Activated gamma-delta T cell treated with Interleukin-2 at 50 U/mL for 16 hours (primary cell): ENCODE measurements at places on chromosomes 7 and 10.

DNA sequence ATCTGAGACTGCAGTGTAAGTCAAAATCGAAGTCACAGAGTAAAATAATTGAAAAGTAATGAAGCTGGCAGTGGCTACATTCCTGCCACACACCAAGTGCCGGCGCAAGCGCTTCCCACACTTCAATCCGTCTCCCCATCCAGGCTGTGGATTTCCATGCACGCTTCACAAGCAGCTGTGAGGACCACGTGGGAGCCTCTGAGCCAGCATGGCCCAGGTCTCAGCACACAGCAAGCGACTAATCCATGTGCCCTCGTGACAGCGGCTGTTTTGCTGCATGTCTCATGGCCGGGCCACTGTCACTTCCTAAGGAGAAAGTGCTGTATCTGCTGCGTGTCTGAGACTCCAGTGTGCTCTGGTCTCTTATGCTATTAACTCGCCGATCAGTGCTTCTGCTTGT, 566.9 kb downstream of the DNAJB6 start:
- DNase-seq = no peak

DNA sequence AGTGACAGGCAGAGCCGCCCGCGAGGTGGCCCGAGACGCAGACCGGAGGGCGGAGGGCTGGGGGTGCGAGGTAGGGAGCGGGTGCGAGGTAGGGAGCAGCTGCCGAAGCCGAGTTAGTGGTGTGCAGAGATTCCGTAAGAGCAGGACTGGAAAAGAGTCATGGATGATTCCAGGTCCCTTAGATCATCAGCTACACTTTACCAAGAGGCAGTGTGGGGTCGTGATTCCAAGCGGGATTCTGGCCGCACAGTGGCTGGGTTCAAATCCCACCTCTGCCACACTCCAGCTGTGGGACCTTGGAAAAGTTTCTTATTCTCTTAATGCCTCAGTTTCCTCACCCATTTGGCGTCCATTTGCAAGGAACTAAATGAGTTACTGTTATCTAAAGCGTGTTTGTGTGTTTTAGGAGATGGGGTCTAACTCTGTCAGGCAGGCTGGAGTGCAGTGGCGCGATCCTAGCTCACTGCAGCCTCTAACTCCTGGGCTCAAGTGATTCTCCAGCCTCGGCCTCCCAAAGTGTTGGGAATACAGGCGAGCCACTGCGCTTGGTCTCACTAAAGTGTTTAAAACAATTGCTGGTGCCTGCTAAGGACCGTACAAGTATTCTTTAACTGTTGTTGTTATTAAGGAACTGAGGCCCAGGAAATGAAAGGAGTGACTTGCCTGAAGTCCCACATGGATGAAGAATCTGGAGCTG, 1.1 kb downstream of the NDUFB2 start:
- DNase-seq = no peak

DNA sequence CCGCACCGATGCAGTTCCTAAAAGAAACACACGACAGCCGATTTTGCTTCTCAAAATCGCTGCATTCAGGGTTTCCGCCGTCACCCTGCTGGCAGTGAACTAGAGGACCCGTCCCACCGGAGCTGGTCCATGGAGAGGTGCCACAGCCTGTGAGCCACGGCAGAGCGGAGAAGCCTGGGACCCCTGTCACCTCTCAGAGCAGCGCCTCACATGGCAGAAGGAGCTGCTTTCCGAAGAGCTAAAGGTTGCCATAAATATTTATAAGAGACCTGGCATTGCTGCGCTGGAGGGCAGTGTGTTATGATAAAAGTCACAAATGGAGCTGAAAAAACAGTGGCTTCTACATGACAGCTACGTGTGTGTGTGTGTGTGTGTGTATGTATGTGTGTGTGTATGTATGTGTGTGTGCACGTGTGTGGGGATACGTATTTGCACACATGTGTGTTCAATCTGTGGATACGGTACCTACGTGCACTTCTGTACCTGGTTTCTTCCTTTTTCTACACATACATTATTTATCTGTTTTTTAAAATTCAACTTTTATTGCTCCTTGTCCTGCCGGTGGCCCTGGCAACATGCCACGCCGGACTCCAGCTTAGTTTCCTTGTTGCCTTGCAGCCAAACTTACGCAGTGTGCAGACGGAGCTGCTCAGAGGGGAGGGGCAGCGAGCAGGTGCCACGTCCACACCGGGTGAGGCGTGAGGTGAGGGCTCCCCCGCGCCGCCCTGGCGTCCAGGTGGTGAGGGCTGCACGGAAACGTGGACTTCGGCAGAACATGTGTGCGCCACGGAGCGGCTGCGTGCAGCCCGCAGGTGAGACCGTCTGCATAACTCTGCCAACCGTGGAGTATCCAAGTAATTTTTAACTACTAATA, 115.2 kb upstream of the PITRM1 start:
- DNase-seq = no peak

DNA sequence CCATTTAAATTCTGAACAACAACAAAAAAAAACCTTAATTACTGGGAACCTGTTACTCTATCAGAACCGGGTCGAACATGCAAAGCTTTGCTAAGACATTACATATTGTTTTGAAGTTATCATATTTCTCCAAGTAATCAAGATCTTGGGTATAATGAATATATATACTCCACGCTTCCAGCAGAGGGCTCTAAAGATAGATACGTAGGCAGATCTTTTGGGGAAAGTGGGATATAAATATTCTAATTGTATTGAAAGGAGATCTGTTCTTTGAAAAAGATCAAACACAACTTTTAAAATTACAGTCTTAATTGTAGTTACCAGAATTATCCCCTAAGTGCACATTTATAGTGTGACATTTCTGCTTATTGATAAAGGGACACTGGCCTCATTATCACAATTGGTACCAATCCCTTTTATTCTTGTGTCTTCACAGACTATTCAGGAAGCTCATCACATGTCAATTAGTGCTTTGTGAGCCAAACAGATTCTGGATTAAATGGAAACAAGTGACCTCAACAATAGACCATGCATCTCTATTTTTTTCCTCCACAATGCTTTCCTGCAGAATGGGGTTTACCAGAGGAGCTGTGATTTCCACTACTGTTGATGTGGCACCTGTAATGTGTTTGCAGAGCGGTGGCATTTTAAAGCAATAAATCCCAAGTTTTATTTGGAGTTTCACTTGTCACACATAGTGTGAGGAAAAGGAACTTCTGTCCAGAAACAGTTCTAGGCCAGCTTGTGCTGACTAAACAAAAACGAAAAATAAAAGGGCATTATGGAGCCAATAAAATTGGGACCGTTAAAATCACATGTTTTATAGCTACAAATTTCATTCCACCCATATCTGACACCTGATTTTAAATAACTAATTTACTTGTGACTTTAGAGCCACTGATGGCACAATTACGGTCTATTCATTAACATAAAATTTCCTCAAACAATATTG, 122.4 kb downstream of the CTTNBP2 start:
- no peak for DNase-seq

GRCh38 chr10:97647556-97647955, 7.1 kb downstream of the PI4K2A start:
- no peak for DNase-seq

DNA sequence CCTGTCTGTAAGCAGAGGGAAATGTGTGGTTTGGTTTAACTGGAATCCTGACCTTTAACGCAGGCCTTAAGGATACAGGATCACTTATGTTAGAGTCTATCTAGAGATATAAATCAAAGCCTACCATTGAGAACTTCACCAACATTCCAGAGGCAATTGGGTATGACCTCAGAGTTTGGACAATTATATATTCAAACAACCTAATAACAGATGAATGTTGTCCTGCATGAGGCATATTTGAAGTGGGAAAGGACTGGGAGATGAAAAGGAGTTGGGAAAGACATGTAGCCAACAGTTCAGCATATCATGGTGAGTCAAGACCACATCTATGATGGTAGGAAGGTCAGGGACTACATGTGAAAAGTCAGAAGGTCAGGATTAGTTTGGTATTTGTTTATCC, 274.2 kb downstream of the DOCK4 start:
- DNase-seq = no peak

DNA sequence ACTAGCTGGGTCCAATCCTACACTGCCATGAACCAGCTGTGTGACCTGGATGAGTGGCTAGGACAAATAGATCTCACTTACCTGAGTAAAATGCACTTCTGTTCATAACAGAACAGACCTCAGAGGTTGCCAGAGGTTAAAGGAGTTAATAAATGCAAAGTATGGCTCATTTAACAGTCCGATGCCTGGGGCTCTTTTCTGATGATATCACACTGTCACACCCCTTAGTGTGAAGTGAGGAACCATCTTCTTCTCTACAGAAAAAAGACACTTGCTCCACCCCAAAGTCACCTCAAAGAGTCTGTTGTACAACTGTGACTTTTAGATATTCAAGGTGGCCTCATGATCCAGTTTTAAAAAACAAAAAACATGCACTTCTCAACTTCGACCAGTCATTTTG, 21.5 kb upstream of the TARP start:
- no peak for DNase-seq

- DNase-seq = no peak
Observed at GRCh38 chr7:27636326-27637006, 26.2 kb downstream of the HIBADH start.

DNA sequence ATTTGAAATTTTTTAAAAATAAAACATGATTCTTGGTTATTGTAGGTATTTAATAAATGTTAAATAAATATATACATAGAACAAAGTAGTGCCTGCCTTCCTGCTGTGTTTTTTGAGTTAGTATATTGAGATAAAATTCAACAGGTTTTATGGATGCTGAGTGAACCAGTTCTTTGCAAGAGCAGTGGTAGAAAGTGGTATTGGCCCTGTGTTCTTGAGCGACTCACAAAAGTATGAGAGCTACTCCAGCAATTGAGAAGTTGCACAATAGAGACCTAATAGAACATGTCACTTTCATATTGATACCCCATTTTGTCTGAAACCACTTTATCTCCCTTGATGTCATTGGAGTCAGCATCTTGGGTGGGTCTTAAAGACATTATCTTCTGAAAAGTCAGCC, 32.6 kb upstream of the GJD4 start:
- no peak for DNase-seq

- no peak for DNase-seq
Observed at GRCh38 chr7:151070574-151070960, 10.0 kb downstream of the FASTK start.

- DNase-seq = peak; percentile 89
Observed at GRCh38 chr7:2353936-2354185, 766 bp upstream of the EIF3B start.

DNA sequence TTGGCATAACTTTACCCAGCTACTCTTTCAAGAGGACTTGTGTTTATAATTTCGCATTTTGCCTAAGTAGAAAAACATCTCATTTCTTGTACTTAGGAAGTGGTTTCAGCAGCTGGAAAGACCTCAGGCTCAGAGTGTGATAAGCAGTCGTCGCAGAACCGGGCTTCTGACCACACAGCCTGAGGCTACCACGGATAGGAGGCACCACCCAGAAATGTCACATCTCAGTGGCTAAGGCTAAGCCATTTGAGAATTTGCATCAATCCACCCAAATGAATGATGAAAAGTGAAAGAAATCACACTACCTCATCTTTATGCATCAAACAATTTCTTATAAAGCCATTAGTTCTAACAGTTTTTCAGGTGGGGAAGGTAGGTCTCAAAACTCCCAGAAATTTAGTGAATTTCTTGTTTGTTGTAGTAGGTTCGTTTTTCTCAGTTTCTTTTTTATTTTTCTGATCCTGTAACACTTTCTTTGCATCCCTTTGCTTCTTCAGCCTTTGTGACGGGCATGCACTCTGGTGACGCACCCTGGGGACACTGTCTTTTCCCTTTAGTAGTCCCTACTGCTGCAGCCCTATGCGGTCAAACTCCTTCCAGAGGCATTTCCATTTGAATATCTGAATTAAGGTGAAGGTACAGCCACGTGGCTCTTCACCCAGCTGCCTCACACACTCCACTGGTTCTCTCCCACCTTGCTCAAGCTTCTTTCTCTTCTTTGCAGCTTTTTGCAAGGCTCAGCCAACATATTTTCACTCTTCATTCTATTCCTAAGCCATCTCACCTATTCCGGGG, 68.5 kb downstream of the MAP3K8 start:
- peak; percentile 52 for DNase-seq

DNA sequence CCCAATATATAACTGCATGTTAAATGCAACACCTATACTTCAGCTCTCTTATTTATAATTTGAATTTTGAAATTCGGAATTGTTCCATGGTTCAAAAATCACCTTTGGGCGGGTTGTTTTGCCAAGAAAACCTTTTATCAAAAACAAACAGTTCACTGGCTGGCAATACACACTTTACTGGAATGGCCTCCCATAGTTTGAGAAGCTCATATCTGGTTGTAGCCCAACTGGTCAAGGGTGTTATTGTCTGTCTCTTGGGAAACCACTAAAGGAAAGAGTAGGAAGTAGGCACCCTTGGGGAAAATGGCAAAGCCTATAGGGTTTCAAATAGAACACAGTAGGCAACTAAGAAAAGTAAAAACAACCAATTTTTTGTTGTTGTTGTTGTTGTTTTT, 117.9 kb downstream of the HIPK2 start:
- no peak for DNase-seq

DNA sequence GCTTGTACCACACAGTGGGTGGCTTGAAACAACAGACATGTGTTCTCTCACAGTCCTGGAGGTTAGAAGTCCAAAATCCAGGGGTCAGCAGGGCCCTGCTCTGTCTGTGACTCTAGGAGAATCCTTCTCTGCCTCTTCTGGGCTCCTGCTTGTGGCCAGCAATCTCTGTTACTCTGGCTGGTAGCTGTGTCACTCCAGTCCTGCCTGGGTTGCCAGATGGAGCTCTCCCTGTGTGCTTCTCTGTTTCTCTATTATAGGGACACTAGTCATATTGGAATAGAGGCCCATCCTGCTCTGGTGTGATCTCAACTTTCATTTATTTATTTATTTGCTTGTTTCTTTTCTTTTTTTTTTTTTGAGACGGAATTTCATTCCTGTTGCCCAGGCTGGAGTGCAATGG, 276.6 kb upstream of the GALNT17 start:
- no peak for DNase-seq

DNA sequence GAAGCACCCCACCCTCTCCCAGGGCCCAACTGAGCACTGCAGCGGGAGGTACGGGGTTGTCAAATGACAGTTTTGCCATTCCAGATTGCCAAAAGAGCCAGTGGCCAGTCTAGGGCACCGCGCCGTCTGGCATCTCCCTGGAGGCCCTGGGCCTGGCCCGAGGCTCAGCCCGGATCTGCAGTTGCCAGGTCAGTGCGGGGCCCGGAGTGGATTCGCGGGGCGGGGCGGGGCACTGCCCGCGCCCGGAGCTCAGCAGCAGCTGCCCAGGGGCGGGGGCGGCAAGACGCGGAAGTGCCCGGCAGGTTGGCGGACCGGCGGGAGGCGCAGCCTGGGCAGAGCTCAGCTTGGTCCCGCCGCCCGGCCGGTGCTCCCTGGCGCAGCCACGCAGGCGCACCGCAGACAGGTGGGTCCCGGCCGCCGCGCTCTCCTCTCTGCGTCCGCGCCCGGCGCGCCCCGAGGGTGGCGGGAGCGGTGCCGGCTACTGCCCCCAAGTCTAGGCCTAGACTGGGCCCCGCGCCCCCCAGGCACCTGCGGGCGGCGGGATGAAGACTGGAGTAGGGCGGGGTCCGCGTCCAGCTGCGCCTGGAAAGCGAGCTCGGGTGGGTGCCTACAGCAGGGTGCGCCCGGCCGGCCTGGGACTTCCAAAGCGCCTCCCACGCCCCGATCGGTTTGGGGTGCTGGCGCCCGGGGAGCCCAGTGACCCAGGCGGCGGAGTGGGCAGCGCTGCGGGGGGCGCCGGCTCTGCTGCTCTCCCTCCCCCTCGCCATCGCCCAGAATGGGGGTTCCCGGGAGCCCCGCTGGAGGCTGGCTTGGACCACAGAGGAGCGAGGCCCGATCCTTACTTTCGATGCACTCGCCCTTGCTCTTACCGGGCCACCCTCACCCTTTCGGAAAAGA, at the start of gene IRF5:
TSS of gene IRF5 (plus strand) at position 281 of the 897 bp plus-strand sequence. CDS start 4,155 bp downstream, outside the sequence.
- DNase-seq = no peak
